Upper lobe of right lung (tissue), 1 donor: ENCODE measurements at places on chromosomes 13 and 19. TPM values are rescaled to one million over a fixed set of nuclear protein-coding genes. Genes with fewer than 3 reads are reported as not detected.

DNA sequence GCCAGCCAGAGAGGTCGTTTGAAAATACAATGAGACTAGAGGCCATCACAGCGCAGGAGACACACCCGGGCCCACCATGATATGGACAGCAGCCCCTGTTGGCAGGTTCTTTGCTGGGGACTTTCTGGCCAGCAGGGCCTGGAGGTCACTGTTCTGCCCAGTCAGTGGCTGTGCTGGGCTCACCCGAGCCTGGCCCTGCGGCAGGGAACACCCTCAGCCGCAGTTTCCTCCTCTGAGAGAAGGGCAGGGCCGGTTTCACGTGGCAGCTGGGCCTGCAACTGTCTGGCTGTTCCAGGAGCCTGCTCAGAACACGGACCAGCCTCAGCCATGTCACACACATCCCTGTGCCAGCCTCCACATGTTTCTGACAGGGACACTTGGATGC is 39.4 kb downstream of the ADPRHL1 start:
- DNase-seq, result peak; percentile 67

The SERTAD3 gene
- total RNA-seq, result 32.6 TPM

The LMTK3 gene
- total RNA-seq, result 7.1 TPM

The CDX2 gene
- not detected for total RNA-seq

DNA sequence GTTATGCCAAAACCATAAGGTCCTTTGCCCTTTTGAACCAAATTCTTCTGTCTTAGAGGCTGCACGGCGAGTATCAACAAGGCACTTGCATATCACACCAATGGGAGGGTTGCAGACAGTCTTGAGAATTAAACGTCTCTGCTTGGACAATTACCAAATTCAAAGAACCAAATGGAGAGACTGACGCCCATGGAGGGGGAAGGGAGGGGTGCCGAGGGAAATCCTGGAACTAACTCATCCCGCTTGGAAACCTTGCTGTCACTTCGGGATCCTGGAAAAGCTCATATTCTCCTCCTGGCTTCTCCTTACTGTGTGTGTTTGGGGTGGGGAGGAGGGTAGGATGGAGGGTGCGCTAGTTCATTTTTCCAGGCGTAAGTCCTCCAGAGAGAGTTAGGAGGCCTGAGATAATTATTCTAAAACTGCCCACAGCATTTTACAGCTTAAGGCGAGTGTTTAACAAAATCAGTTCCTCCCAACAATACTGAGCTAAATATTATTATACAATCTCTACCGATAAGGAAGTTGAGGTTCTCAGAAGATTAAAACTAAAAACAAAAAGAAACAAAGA is 425.1 kb downstream of the TSHZ3 start:
- DNase-seq, result no peak

DNA sequence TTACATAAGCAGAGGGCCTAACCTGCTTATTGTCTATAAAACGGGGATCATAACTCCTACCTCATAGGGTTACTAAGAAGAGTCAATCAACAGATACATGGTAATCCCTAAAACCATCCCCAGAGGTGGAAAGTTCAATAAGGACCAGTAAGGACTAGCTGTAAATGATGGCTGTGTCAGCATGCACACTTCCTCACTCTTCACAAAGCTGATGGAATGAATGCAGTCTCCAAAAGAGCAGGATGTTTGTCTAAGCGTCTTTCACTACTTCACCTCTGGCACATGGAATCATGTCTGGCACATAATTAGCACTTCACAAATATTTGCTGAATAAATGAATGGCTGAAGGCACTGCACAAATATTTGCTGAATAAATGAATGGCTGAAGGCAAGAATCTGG is 134.2 kb downstream of the MIPEP start:
- no peak for DNase-seq

The CRTC1 gene
- 13.8 TPM for total RNA-seq

- DNase-seq, result no peak
These were observed 2758.2 kb downstream of the PCDH9 start for GRCh38 chr13:64471916-64472315.
